Transverse colon (tissue), 4 donors: ENCODE measurements at places on chromosomes 12 and 14.

GRCh38 chr12:11807458-11807857 is 158.0 kb downstream of the ETV6 start:
- no peak for DNase-seq

GRCh38 chr12:131375972-131376345 is 334.9 kb upstream of the SFSWAP start:
- DNase-seq, result no peak

GRCh38 chr14:78798757-78799156 is 628.6 kb downstream of the NRXN3 start:
- no peak for DNase-seq

DNA sequence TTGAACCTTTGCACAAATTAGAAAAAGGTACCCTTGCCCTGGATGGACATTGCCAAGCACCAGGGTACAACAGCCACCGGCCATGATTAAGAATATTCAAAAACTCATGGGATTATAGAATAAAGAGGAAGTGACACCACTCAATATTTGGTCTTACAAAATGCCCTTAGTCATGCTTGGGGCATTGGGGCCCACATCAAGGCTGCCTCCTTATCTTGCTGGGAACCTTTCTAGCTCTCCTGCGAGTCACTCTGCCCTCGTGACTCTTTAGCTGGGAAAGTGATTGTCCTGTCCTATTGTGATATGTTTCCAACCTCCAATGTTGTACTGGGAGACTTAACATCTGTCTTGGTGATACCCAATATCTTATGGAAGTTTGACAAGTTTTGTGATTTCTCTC is 57.8 kb downstream of the GTF2A1 start:
- DNase-seq, result no peak

DNA sequence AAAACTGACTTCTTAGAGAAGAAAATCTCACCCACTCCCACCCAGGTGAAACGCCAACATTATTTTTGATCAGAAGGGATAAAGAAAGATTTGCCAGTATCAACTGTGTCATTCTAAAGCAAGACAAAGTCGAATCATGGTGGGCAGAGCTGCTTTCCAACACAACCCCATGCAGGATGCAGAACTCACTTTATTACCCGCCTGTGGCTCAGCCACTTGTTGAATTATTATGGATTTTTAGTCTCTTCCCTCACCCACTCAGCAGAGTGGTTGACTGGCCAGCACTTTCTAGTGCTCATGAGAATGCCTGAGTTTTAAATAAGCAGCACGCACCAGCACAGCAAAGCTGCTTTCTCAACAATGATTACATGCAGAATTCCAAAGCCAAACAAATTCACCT is 32.1 kb downstream of the CRACR2A start:
- no peak for DNase-seq

- DNase-seq, result no peak
Observed at GRCh38 chr14:65879248-65880009, 466.9 kb downstream of the FUT8 start.

DNA sequence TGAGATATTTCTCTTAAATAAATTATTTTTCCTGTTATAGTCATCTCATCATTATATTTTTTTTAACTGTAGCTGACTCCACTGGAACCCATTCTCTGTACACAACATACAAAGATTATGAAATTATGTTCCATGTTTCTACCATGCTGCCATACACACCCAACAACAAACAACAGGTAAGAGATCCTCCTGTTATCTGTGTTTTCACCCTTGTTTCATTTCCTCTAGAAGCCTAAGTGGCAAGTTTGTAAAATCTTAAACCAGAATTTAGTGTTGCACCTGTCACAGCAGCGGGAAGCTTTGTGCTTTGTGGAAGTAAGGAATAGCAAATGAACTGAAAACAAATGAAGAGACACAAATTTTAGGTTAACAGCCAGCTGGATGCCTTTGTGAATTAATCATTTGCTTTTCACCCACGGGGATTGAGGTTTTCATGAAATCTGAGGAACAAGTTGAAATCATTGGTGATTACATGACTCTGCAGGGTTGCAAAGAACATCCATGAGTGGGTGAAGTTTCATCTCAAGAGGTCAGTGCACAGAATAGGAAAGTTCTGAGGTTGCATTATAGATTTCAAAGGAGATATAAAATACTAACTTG is 273.9 kb upstream of the RGS6 start:
- no peak for DNase-seq

DNA sequence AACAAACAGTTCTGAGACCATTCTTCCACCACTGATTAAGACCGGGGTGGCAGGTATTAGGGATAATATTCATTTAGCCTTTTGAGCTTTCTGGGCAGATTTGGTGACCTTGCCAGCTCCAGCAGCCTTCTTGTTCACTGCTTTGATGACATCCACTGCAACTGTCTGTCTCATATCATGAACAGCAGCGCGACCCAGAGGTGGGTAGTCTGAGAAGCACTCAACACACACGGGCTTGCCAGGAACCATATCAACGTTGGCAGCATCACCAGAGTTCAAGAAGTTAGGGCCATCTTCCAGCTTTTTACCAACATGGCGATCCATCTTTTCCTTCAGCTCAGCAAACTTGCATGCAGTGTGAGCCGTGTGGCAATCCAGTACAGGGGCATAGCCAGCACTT is 16.9 kb downstream of the AEBP2 start:
- DNase-seq, result no peak

- DNase-seq, result no peak
Observed at GRCh38 chr12:94481734-94482133, 22.1 kb upstream of the CEP83 start.

DNA sequence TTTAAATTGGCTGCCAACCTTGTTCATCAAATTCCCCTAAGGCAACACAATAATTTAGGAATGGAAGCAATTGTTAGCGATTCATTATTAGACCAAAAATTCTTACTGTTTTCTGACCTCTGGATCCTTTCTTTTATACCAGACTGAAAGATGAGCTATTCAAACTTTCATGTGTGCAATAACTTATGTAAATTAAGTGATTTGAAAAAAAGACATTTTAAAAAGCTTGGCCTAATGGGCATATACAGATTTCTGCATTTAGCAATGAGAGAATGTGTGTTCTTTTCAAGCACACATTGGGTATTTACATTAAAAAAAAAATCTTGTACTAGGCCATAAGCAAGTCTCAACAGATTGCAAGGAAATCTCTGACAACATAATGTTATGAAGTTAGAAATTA is 65.5 kb downstream of the C12orf75 start:
- DNase-seq, result no peak

DNA sequence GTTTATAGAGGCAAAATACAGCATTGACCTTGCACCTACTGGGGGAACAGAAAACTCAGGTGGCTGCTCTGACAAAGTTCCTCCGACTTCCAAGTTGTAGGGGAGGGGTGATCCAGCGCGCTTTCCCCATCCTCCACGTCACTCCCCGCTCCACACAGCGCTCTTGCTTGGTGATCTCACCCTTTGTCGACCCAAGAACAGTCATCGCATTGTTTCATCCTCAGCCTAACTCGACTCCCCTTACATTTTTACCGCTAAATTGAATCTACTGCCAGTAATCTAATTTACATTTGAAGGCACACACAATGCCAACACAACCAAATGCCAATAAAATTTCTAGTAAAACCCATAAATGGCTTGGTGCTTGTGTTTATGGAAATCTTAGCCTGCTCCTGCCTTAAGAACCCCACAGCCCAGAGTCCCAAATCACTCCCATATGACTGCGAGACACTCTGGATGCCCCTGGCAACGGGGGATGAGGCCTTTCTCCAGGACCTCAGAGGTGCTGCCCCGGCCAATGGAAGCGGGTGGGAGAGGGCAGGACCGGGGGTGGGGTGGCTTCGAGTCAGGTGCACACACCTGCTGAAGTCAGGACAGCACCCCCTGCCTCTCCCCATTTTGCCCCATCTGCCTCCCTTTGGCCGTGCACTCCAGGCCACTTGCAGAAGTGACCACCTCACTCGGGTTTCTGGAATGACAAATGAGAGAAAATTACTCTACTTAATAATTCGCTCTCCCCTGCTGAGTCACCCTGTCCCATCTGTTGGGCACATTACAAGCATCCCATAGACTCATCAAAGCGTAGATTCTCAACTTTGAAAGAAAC is 98.2 kb upstream of the GSC start:
- DNase-seq, result no peak

DNA sequence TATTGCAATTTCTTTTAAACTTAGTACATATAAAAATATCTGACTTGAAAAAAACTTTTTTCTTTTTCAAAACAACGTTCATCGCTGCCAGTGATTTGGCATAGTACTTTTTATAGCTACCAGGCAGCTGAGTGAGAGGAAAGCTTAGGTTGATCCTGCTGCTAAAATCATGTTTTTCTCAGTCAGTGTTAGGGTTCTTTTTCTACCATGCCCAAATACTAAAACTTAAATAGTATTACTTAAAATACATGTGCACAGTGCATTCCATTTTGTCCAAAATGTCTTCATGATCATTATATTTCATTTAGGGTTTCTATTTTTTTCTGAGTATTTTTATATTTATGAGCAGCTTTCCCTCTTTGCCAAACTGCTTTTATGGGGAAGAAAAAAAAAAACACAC is 123.8 kb downstream of the PDZRN4 start:
- no peak for DNase-seq

- no peak for DNase-seq
Observed at GRCh38 chr12:106049546-106049945, 89.2 kb downstream of the NUAK1 start.

DNA sequence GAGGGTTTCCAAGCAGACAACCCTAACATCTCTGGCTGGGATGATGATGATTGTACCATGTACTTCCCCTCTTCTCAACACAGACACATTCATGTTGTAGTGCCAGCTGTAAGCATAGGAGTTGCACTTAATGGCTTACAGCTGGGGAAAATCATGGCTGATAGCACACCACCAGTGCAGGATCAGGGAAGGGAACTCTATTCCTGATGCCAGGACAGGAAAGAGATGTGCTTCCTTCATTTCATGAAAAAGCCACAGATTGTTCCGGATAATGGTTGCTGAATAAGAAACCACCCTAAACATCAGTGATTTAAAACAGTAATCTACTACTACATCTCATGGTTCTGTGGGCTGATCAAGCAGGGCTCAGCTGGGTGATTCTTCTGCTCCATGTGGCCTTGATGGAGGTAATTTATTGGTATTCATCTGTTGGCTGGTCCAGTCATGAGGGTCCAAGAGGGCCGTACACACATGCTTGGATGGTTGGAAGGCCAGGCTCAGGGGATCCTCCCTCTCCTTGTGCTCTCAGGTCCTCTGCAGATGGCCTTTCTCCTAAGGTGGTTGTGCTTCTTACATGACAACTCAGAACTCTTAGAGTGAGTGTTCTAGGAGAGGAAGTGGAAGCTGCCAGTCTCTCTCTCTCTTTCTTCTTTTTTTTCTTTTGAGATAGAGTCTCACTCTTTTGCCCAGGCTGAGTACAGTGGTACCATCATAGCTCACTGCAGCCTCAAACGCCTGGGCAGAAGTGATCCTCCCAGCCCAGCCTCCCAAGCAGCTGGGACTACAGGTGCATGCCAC is 16.5 kb downstream of the TRAF3 start:
- no peak for DNase-seq

- no peak for DNase-seq
Observed at GRCh38 chr14:83559721-83560120, 1970.2 kb upstream of the FLRT2 start.

GRCh38 chr12:123078120-123078465 is 72.8 kb downstream of the PITPNM2 start:
- DNase-seq, result no peak

DNA sequence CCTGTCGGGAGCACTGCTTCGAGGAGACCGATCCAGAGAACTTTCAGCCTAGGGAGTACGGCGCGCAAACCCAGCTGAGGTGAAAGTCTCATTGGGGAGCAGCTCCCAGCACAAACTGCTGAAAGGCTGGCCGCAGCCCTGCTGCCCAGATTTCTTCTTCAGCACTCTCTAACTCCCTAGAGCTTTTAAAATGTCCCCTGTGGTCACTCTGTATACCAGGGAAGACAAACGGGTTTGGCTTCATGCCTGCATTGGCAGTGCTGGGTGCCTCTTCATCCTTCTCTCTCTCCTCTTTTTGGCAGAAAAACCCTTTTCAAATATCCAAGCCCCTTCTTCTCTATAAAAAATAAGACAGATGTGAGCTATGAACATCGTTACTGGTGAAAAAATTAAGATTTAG is 34.9 kb downstream of the BBS10 start:
- DNase-seq, result no peak
